RWPE1 (cell line): ENCODE measurements at places on chromosomes 2 and 18.

GRCh38 chr2:18479947-18480369, 80.5 kb downstream of the RDH14 start:
- DNase-seq = no peak

DNA sequence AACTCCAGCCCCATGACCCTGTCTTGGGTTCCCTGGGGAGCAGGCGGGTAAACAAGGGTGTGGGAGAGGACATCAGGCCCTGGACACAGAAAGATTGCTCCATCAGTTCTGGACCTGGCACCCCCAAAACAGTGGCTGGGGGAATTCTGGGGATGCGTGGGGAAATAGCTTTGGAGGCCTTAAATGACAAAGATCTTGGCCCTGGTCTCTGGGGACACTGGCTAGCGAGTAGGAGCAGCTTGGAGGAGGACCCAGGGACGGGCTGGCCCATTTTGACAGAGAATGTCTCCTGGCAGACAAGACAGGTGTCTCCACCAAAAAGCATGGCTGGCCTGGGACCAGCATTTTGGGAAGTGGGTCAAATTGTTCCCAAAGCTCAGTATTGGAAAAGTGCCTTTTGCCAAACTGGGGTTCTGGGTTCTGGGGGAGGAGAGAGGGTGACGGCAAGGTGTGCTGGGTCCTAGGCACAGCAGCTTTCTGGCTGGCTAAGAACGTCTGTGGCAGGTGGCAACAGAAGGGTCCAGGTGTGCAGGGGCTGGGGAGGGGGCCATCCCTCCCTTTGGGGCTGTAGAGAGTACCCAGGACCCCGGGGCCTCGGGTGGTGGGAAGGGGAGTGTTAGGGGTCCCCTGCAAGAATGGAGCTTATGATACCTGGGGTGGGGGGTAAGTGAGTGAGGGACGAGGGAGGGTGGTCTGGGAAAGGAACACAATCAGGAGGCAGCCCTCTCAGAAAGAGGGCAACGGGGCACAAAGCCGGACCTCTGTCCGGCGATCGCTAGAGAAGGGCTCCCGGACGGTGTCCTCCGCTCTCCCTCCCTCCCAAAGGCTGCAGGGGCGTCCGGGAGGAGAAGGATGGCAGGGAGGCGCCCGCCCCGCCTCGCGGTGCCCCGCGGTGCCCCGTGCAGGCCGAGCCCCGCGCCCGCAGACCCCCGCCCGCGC, 556 bp downstream of the CYRIA start:
- no peak for DNase-seq

DNA sequence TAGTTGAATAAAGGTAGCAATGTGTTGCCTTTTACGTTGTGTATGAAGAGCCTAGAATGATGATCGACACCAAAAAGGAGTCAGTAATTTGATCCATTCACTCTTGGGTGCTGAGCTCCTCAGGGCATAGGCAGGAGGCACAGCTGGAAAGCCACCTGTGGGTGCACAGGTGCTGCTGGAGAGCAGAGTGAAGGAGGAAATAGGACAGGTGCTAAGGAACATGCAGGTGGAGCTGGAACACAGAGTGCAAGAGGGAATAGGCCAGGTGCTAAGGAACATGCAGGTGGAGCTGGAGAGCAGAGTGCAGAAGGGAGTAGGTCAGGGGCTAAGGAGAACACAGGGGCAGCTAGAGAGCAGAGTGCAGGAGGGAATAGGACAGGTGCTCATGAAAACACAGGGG, 86.1 kb downstream of the SH3YL1 start:
- DNase-seq = no peak

- no peak for DNase-seq
Measured at GRCh38 chr2:136126421-136126926, 8.5 kb upstream of the CXCR4 start.

DNA sequence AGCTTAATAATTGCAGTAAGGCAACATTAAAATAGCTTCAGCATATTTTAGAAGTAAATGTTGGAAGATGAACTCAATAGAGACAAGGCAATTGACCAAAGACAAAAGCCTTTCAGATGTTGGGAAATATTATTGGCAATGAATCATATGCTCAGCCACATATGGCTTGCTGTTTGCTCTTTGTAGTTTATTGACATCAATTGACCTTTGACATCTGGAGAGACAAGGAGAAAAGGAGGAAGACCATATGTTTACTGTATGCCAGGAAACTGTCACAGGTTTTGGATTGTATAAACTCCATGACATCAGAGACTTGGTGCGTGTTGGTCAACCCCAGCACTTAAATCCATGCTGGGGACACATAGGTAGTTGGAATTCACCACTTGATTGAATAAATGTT, 60.6 kb upstream of the SLC16A14 start:
- DNase-seq = no peak

DNA sequence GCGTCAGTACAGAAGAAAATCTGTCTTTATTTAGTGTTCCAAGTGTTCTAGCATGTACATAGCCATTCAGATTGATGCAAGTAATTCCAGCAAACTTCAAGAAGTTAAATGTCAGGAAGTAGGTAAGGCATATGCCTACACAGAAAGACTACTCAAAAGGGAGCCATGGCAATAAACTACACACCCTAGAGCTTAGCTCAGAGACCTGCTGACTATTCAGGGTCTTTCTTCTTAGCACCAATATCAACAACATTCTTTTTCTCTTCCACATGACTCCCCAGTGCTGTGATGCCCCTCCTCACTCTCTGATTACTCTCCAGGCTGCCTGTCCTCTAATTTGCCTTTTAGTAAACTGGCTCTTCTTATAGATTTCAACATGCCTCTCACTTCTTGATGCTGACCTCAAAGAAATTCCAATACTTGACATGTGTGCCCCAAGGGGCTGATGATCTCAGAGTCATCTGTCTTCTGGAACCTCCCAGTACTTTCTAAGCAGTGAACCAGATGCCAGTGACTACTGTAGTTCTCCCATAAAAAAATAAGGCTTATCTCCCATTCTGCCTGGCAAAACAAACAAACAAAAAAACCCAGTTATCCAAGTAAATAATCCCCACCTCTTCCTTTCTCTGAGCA, 909.2 kb upstream of the FANCL start:
- no peak for DNase-seq
